NCI-H774 (cell line): ENCODE measurements at places on chromosomes 2 and 18.

GRCh38 chr2:170013802-170014551 is 164.0 kb upstream of the MYO3B start:
- no peak for DNase-seq

DNA sequence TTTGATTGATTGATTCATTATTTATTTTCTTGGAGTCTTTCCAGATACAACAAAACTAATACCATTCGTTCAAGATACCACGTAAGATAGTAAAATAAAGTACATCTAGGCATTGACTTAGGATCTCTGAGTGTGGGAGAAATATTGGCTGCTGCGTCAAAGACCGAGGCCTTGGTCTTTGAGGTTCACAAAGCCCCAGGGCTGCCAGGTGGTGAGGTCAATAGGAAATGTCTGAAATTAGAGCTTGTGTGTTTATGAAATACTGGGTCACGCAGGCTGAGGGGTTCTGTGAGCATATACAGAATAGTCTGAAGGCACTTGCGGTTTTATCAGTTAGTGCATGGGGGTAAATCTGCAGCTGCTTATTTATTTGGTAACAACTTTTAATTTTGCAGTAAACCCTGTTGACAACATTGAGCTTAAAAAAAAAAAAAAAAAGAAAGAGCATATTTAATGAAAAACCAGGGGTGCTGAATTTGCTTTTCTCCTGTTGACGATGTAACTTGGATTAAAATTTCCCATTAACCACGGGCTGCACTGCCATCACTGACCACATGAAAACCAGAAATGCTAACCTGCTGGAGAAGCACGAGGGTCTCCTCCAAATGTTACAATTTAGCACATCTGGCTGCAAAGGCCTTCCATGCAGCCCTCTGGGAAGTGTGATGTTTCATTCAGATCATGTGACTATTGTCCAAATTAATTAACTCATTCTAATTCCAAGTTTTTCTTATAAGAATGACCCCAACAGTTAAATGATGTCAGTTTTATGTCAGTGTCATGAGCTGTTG is 27.1 kb upstream of the SERPINB12 start:
- DNase-seq = no peak

- DNase-seq = no peak
Measured at GRCh38 chr2:84846041-84846663, 34.7 kb downstream of the TRABD2A start.

DNA sequence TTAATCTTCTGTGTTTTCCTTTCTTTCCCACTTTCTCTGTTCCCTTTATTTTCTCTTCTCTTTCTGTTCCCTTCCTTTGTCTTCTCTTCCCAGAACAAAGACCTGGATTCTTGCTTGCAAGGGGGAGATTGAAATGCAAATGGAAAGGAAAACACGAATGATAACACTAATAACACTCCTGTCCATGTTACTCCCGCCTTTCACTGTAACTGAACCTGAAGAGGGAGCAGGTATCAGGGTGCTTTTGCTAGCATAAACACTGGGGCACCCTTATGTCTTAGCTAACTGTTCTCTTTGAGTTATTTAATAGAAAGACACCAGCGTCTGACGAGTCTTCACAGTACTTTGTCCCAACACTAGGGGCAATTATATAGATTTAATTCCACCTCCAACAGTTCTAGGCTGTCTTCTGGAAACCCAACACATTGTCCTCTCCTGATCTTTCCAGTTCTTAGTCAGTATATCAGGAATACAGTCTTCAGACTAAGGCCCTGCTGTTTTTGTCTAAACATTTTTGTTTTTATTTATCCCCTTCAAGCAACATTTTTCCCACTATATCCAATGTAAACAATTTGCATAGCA is 99.2 kb downstream of the PTPRM start:
- DNase-seq = no peak

DNA sequence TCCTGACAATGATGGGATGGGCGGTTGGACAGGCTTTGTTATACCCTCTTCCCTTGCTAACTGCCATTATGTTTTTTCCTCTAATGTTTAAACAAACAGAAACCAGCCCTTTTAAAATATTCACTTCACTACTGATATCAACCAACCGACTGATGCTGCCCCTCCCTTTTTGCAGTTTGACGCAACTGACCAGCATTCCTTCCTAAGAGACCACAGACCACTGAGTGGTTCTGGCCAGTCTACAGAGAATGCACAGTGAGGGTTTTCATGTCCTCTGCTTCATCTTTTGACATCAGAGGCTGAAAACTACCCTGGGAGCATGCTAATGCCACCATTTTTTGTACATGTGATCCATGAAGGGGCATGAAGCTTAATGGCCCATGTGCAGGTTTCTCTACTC is 85.3 kb downstream of the CYP26B1 start:
- DNase-seq = no peak

GRCh38 chr18:9876867-9877654 is 8.7 kb upstream of the TXNDC2 start:
- DNase-seq = no peak

- no peak for DNase-seq
Measured at GRCh38 chr2:29114946-29115609, at the start of gene CLIP4. CLIP4 (plus strand) TSS chr2:29115415; CDS start chr2:29121389, 5,974 bp downstream.

GRCh38 chr2:8115456-8115855 is 566.4 kb upstream of the ID2 start:
- DNase-seq = no peak

GRCh38 chr18:62450546-62451410 is 72.0 kb upstream of the ZCCHC2 start:
- DNase-seq = peak; percentile 21

- no peak for DNase-seq
Measured at GRCh38 chr2:58109481-58109880, 62.9 kb downstream of the VRK2 start.

GRCh38 chr2:191176801-191177438 is 26.1 kb upstream of the STAT4 start:
- no peak for DNase-seq

GRCh38 chr2:28643911-28644334 is 107.7 kb upstream of the PPP1CB start:
- DNase-seq = no peak

DNA sequence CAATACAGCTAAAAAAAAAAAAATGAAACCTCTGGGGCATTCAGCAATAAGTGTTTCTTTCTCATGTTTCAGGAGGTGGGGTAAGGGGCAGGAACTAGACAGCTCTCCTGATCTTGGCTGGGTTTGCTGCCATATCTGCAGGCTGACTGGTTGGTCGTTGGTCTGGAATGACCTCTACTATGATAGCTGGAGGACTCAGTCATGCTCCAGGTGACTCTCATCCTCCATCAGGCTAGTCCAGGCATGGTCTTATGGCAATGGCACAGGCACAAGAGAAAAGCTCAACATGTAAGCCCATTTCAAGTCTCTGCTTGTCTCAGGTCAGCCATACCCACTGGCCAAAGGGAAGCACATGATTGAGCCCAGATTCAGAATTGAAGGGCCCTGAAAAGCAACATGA is 9.5 kb upstream of the SLC1A4 start:
- DNase-seq = no peak

DNA sequence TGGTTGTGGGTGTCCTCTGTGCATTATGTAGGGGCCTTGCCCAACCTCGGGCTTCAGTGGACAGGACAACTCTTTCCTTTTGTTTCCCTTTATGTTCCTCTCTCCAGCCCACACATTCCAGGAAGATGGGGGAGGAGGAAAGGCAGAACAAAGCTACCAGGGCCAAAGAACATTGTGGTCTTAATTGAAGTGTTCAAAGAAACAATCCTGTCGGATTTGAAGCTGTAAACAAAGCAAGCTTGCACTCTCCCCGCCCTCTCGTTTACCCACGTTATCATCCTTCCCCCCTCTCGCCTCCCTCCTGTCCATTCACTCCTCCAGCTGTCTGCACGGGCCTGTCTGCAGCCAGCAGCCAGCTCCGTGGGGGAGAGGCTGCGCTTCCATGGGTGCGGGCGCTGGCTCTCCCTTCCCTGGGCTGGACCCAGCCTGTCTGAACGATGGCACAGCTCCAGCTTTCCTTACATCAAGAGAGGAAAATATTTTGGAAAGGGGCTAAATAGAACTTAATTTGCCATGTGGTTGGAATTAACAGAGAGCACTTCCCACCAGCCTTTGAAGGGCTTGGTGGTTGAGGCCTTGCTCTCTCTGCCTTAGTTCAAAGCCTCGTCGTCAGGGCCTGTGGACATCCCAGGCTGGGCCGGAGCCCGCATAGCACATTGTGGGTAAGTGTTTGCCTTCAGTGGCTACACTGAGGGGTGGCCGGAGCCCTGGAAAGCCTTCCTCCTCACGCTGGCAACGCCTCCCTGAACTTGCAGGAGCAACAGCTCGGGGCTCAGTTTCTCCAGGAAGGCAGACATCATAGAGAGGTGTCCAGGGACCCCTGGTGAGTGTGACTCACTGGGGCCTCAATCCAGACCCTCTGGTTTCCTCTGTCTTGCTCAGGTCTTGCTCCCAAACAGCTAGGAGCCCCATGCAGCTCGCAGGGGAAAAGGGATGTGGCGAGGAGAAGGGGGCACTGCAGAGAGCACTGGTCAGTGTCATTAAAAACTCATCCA is 60.6 kb upstream of the HS6ST1 start:
- DNase-seq = no peak

GRCh38 chr18:12726331-12726730 is 23.5 kb downstream of the PSMG2 start:
- DNase-seq = no peak

DNA sequence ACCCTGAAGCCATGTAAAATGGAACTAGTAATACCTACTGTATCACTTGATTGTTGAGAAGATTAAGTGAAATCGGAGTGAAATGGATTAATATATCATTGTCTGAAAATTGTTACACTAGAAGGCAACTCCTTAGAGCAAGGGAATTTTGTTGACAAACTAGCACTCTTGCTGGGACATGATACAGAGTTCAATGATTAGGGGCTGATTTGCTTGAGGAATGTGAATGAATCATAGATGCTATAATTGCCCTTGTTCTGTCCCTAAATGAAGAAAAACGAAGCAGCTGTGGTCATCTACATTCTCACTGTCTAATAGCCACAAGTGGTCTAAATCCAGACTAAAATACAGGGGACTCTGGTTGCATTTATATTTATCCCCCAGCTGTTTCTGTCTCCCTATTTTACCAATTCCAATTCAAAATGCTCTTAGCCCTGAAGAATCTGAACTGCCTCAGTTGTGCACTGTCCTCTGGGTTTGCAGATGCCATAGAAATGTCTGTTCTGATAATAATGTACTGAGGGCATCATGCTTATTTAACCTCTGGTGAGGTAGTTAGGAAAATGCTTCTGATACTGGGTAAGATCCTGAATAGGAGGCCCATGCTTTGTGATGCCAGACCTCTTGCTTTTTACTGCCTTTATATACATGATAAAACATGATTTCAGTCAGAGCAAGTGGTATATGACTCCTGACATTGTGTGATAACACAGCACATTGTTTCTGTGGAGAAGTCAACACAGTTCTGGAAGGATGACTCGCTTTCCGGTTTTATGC is 382.1 kb downstream of the NRXN1 start:
- no peak for DNase-seq

DNA sequence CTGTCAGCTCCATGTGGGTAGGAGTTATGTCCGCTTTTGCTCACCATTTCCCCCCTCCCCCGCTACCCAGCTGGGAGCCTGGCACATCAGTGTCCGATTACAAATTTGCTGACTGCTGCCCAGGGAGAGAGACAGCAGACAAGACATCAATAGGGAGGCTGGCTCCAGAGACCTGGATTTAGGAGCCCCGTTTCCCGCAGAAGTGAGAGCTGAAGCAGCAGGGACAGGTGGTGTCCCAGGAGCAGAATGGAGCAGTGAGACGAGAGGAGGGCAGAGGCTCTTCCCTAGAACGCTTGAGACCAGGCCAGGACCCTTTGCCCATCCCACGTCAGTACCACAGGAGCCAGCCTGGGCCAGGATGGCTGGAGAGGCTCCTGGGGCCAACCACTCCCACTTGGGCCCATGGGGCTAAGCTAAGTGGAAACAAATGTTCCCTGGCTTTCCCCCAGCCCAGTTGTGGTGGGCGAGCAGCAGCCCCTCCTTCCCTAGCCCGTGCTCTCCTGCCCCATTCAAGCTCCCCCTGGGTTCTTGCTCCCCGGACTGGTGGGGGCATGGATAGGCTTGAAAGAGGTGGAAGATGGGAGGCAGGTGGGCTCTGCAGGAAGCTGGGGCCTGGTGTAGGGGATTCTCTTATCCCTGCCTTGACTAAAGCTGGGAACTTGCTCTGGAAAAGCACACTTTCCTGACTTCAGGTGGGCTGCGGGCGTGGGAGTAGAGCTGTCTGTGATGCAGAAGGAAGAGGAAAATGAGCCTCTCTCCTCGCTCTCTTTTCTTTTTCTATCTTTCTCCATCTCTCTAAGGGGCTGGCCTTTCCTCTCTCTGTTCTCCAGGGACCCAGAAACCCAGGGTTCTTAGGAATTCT is 4.1 kb upstream of the WNT6 start:
- DNase-seq = no peak

DNA sequence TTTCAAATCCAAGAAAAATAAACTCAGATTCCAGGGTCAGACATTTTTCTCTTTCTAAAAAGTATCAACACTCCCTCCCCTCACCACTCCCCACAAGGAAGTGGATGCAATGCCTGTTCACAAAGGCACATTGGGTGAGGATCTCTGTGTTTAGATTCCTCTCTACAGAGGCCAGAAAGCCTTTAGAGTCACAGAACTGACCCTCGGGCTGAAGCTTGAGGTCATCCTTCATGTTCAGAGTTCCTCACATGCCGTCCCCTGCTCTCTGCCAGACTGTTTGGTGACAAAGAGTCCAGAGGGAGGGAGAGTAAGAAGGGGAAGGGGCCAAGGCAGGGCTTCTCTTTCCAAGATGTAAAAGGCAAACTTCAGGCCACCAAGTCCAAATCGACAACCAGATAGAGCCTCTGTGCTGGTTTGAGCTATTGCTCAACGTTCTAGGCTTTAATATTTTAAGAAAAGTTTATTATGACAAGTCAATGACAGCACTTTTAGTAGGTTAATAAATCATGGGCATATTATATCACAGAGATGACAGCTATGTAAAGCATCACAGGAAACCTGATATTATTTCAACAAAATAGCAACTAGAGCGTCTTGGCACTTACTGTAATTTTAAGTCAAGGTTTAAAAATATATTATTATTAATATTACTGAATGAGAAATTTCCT is 269.4 kb downstream of the ETAA1 start:
- no peak for DNase-seq

- DNase-seq = no peak
Measured at GRCh38 chr2:31704561-31705212, 123.9 kb upstream of the SRD5A2 start.

- no peak for DNase-seq
Measured at GRCh38 chr2:75525434-75526310, 35.1 kb downstream of the EVA1A start.

DNA sequence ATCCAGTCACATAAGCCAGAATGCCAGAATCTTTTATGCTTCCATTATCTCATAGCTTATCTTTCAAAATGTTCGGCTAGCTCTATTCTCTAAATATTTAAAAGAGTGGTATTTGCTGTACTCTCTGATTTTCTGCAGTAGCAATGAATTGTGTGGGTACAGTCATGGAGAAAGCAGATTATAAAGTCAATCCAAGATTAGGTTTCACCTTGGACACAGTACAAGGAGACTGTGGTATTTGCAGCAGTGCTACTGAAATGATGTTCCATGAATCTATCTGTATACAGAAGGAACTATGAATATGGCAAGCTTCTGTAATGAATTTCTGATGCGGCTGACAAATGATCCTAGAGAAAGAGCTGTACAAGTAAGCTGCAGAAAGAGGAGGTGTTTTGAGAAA is 15.4 kb upstream of the DSEL start:
- DNase-seq = no peak
